ENCODE measurements at places on chromosomes 7 and 10. TPM values are rescaled to one million over a fixed set of nuclear protein-coding genes. Genes with fewer than 3 reads are reported as not detected.

- peaks cover 61% of the 10 kb centered on the region for H3K27me3 ChIP-seq
- no peak overlapping the region for H3K27ac ChIP-seq
- peaks cover 66% of the 10 kb centered on the region for H3K4me1 ChIP-seq
- peaks cover 18% of the 10 kb centered on the region for H3K36me3 ChIP-seq
- DNase-seq = no peak
- no peak overlapping the region for H3K4me3 ChIP-seq
These were observed 96.8 kb downstream of the TNS3 start for GRCh38 chr7:47484923-47485639.

GRCh38 chr10:101858723-101859500, 15.3 kb upstream of the KCNIP2 start:
- H3K4me3 ChIP-seq = no peak overlapping the region
- no peaks in the 10 kb centered on the region for H3K4me1 ChIP-seq
- DNase-seq = no peak
- H3K27me3 ChIP-seq = no peaks in the 10 kb centered on the region
- H3K36me3 ChIP-seq = peaks cover 13% of the 10 kb centered on the region

DNA sequence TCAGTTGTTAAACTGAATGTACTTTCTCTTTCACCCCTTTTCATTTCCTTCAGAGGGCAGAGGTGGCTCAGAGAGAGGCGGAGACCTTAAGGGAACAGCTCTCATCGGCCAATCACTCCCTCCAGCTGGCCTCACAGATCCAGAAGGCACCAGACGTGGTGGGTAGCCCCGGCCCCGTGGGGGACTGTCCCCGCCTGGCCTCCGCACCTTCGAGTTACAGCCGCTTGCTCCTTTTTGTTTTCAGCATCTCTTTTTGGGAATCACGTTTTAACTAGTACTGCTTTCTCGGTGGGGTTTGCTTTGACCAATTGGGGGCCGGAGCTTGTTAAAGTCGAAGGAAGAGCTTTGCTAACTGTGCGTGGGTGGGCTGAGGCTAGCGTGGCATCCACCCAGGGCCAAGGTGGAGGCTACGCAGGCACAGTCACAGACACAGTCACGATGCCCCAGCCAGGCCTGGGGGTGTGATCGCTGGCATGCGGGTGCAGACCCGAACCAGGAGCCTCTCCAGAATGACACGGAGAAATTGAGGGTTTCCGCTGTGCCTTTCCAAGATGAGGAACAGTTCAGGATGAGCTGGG, 116.2 kb upstream of the SH2B2 start:
- H3K27me3 ChIP-seq = no peaks in the 10 kb centered on the region
- H3K27ac ChIP-seq = peak overlapping the region; percentile 84
- peaks cover 11% of the 10 kb centered on the region for H3K4me1 ChIP-seq
- peaks cover 38% of the 10 kb centered on the region for H3K36me3 ChIP-seq
- H3K4me3 ChIP-seq = no peak overlapping the region

DNA sequence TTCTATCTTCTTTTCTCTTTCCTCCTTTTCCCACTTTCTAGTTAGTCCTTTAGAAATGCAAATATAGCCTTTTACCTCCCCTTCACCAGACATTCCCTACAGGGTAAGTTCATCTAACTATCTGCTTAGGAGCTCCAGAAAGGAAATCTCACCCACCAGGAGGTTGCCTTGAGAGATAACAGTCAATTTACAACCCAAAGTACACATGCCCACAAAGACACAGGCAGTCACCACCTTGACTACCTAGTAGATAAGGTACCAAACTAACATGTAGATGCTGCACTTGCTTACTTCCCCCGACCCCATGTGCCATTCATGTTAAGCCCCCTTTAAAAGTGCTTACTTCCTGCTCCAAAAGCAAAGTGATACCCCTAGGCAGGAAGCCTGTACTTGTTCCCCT, 12.8 kb upstream of the CREB3L2 start:
- DNase-seq = no peak
- peaks cover 9% of the 10 kb centered on the region for H3K36me3 ChIP-seq
- H3K27ac ChIP-seq = peak overlapping the region; percentile 73
- H3K4me3 ChIP-seq = no peak overlapping the region

GRCh38 chr10:59880019-59880717, 26.2 kb downstream of the CCDC6 start:
- no peaks in the 10 kb centered on the region for H3K27me3 ChIP-seq
- no peak for DNase-seq
- H3K27ac ChIP-seq = no peak overlapping the region

- no peak for DNase-seq
- H3K36me3 ChIP-seq = peaks cover 10% of the 10 kb centered on the region
- H3K27me3 ChIP-seq = no peaks in the 10 kb centered on the region
- peaks cover 20% of the 10 kb centered on the region for H3K4me1 ChIP-seq
These were observed 5.3 kb upstream of the KLF6 start for GRCh38 chr10:3790272-3790671.

- no peak overlapping the region for H3K4me3 ChIP-seq
- H3K27me3 ChIP-seq = peaks cover 2% of the 10 kb centered on the region
- no peak overlapping the region for H3K27ac ChIP-seq
- peaks cover 7% of the 10 kb centered on the region for H3K4me1 ChIP-seq
These were observed 27.2 kb upstream of the MNX1 start for GRCh38 chr7:157037635-157038034.

The CUBN gene
- 0.46 TPM for total RNA-seq

The GRID2IP gene
- 3.0 TPM for total RNA-seq

GRCh38 chr10:59879363-59879913, 26.9 kb downstream of the CCDC6 start:
- H3K27me3 ChIP-seq = no peaks in the 10 kb centered on the region
- no peaks in the 10 kb centered on the region for H3K36me3 ChIP-seq
- H3K4me1 ChIP-seq = peaks cover 71% of the 10 kb centered on the region

- H3K27me3 ChIP-seq = peaks cover 31% of the 10 kb centered on the region
- no peak overlapping the region for H3K4me3 ChIP-seq
- no peak for DNase-seq
- H3K27ac ChIP-seq = no peak overlapping the region
These were observed 49.8 kb upstream of the TMEM273 start for GRCh38 chr10:49237985-49238384.

The MSMB gene
- total RNA-seq = not detected

The CAV1 gene
- total RNA-seq = 10.9 TPM

DNA sequence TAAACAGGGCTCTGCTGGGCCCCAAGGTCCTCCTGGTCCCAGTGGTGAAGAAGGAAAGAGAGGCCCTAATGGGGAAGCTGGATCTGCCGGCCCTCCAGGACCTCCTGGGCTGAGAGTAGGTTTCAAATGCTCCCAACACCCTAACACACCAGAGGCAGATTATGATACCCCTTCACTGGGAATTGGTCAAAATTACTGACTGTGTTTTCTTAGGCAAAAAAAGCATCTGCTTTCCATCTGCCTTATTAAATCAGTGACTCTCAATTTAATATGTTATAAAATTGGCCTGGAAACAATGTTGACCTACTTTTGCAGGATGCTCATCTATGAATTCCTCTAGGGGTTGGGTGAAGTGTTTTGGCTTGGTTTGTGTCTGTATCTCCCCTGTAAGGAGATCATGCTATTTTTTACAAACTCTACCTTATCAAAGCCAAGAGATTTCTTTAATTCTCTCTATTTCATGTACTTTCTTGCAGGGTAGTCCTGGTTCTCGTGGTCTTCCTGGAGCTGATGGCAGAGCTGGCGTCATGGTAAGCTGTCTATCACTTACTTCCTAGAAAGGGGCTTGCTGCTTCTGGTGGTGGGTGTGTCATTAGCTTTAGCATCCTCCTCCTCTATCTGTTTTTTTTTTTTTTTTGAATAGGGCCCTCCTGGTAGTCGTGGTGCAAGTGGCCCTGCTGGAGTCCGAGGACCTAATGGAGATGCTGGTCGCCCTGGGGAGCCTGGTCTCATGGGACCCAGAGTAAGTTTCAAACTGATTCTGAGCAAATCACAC, 15.9 kb downstream of the COL1A2 start:
- DNase-seq = no peak
- peaks cover 12% of the 10 kb centered on the region for H3K4me1 ChIP-seq
- H3K4me3 ChIP-seq = no peak overlapping the region
- no peak overlapping the region for H3K27ac ChIP-seq

DNA sequence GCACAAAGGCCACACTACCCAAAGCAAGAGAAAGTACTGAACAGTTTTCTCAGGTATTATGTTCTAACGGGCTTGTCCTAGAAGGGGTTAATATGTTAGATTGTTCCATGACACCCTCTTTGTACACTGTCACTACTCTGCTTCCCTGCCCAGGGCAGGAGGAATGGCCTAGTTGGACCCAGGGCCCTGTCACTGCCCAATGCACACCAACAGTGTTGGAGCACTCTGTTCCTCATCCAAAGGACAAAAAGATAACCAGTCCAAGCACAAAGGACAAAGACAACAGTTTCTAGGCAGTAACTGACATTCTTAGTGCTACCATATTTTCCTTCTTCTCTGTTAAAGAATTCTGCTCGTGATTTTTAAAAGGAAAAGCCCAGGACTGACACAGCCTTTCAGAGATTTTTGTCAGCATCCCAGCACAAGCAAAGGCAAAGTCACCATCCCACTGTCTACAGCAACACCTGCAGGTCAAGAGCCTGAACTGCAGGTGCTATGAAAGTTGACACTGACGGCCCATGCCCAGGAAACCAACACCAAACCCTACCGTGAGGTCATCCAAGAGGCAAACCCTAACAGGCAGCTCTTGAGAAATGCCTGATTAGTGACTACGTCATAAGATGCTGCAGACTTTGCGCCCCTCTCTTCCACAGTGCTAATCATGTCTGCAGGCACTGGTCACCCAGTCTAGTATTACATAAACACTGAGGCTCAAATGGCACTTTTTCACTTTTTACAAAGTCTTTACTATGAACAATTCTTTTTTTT, 13.2 kb downstream of the NUDCD3 start:
- peak overlapping the region; percentile 19 for H3K27ac ChIP-seq
- no peak overlapping the region for H3K4me3 ChIP-seq
- peaks cover 43% of the 10 kb centered on the region for H3K36me3 ChIP-seq
- no peaks in the 10 kb centered on the region for H3K4me1 ChIP-seq
- no peaks in the 10 kb centered on the region for H3K27me3 ChIP-seq

DNA sequence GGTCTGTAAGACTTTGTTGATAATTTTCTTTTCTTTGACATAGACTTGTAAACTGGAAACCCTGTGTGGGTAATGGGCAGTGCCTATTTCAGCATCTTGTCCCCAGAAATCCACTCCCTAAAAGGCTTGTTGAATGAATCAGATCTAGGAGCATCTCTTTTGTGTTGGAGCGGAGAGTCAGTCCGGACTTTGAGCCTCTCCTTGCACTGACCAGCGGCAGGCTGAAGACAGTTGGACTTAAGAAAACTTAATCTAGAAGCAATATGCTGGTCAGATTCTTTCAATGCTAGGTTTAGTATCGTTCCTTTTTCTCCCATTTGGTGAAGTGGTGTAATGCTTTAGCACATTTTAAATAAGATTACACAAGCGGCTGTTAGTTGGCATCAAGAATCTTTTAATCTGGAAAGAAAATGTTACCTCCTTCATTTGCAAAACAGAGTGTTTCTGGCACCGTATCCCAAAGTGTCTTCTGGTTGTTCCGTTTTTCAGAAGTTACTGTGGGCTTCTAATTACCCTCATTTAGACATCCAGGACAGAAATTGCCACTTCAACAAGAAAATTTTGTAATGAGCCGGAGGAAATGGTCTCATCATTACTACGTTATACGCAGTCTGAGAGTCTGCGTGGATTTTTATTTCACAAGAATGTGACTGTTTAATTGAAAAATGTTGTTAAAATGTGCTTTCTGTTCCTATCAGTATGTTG, 74.7 kb downstream of the CUX1 start:
- H3K36me3 ChIP-seq = no peaks in the 10 kb centered on the region
- H3K27ac ChIP-seq = peak overlapping the region; percentile 84
- H3K4me3 ChIP-seq = no peak overlapping the region
- DNase-seq = no peak
- no peaks in the 10 kb centered on the region for H3K27me3 ChIP-seq

The TWIST1 gene
- total RNA-seq = 0.37 TPM

The CLDN15 gene
- total RNA-seq = 6.5 TPM

GRCh38 chr10:97888641-97889262, 39.1 kb downstream of the GOLGA7B start:
- H3K36me3 ChIP-seq = no peaks in the 10 kb centered on the region
- DNase-seq = no peak
- peaks cover 35% of the 10 kb centered on the region for H3K4me1 ChIP-seq
- no peak overlapping the region for H3K4me3 ChIP-seq
- no peak overlapping the region for H3K27ac ChIP-seq

- no peaks in the 10 kb centered on the region for H3K27me3 ChIP-seq
- no peak overlapping the region for H3K4me3 ChIP-seq
- no peak overlapping the region for H3K27ac ChIP-seq
- H3K4me1 ChIP-seq = peaks cover 1% of the 10 kb centered on the region
These were observed 43.1 kb upstream of the DDC start for GRCh38 chr7:50608196-50608906.

DNA sequence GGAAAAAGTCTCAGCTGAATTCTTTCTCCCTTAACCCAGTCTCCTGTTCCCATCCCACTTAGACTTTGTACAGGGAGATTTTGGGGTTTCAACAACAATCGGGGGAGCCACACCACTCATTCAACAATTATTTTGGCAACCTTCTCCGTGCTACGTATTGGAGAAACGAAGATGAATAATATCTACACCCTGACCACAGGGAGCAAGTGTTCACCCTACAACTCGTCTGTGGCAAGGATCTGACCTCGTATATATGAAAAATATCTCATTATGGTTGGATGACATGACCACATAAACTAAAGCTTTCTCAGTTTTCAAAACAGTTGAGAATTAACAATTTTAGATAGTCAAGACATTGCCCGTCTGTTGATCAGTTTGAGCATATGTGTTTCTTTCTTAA, 302.1 kb downstream of the CACNA2D1 start:
- no peak overlapping the region for H3K4me3 ChIP-seq
- no peak overlapping the region for H3K27ac ChIP-seq
- no peak for DNase-seq
- H3K4me1 ChIP-seq = no peaks in the 10 kb centered on the region
- no peaks in the 10 kb centered on the region for H3K36me3 ChIP-seq
- H3K27me3 ChIP-seq = no peaks in the 10 kb centered on the region

DNA sequence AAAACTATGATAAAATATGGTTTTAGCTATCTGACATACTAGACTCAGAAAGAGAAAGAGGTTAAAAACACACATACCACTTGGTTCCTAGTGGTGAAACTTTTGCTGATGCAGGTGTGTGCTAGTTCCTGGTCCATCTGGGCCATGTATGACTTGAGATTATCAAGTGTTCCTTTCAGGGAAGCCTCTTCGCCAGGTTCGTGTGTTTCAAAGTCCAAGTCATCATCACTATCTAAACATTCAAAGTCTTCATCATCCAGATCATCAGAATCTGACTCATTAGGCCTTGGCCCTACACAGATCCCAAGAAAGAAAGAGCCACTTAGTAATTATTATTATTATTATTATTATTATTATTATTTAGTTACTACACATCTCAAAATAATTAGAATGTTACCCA, 26.4 kb downstream of the NUDT13 start:
- H3K4me1 ChIP-seq = no peaks in the 10 kb centered on the region
- no peak for DNase-seq

- H3K4me1 ChIP-seq = no peaks in the 10 kb centered on the region
- DNase-seq = no peak
- H3K27me3 ChIP-seq = no peaks in the 10 kb centered on the region
- H3K36me3 ChIP-seq = peaks cover 37% of the 10 kb centered on the region
- H3K27ac ChIP-seq = peak overlapping the region; percentile 11
These were observed 34.9 kb upstream of the TLL2 start for GRCh38 chr10:96548589-96548988.

- no peak overlapping the region for H3K27ac ChIP-seq
- peaks cover 16% of the 10 kb centered on the region for H3K4me1 ChIP-seq
- DNase-seq = peak; percentile 3
- peaks cover 7% of the 10 kb centered on the region for H3K27me3 ChIP-seq
- H3K4me3 ChIP-seq = no peak overlapping the region
These were observed 240.4 kb upstream of the PPP2R2D start for GRCh38 chr10:131660427-131660826.
